ENCODE measurements at places on chromosomes 2 and 18.

DNA sequence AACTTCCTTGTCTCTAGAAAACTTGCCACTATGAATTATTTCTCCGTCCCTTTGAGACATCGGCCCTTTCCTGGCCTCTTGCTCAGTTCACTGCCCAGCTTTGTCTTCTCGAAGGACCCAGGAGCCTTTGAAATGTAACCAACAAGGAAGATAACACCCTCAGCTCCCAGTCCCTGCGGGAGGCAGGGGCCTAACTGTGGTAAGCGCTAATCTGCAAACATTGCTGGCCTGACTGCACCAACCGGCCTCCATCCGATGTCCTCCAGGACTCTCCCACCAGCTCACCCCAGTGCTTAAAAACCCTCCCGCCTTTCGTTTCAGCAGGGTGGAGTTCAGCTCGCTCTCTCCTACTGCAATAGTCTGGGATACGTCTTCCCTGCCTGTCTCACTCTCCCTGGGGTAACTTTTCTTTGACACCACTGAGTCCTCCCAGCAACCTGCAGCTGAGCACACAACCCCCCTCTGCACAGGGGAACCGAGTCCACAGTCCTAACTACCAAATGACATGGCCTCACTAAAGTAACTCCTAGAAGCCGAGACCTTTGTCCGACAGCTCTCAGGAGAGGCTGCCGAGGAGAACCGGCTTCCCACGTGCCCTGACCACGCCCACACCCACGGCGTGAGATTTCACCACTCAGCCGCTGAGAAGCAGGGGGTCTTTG lies 76.1 kb downstream of the MBP start:
- DNase-seq: no peak

GRCh38 chr18:29217124-29217915 lies 1040.4 kb upstream of the CDH2 start:
- DNase-seq: no peak

GRCh38 chr2:50606860-50607259 lies 425.1 kb downstream of the NRXN1 start:
- DNase-seq: no peak

DNA sequence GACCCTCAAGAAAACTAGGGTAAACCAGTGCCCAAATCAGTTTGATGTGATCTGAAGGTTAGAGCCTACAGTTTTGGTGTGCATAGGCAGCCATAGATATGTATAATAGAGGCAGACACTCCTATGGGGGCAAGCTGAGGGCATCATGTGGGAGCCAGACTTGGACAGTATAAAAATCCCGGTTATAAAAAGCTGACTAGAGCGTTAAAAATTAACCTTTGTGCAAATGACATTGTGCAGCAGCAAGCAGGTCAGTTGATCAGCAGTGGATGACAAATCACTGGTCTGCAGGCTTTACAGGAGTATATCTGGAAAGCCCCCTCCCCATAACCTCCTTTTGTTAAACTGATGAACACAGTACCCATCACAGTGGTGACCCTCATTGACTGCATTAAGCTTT lies 107.8 kb downstream of the CTNNA2 start:
- no peak for DNase-seq

- no peak for DNase-seq
These were observed 140.2 kb downstream of the MTCL1 start for GRCh38 chr18:8845506-8845905.

GRCh38 chr18:63492851-63493250 lies 16.1 kb downstream of the SERPINB5 start:
- DNase-seq: no peak

All from ELR (cell line).